ENCODE measurements at places on chromosomes 3 and 15.

DNA sequence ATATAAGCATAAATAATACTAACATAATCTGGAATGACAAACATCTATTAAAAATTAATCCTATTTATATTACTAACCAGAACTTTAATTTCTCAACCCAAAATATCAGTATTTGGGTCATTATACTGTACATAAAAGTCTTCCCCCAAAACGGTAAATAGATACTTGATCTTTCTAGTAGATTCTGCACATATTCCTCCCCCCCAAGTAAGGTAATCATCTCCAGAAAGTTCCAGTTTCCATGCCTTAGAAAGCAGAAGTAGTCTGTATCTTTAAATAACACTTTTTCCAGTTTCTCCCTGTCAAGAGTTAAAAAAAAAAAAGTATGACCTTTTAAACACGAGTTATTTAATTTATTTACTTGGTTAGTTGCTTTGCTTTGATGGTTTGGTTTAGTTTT is 150.7 kb upstream of the MB21D2 start:
- DNase-seq: no peak

GRCh38 chr3:7728566-7729519 is 772.8 kb upstream of the LMCD1 start:
- DNase-seq: no peak

DNA sequence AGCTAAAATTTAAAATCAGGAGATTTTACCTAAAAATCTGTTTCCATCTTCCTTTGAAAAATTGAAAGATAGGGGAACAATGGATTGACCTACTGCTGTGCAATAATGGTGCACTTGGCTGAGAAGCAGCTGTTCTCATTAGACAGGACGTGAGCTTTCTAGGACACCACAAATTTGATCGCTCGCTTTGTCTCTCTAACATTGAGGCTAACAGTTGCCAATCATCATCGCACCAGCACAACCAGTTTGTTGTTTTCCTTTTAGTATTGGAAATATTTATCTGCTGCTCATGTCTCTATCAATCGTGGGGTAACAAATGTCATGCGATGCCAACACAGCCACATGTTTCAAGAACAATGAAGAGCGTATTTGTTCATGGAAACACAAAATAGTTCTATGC is 228.8 kb upstream of the P2RY1 start:
- no peak for DNase-seq

- DNase-seq: no peak
Observed at GRCh38 chr15:66855041-66855440, 153.0 kb downstream of the SMAD6 start.

GRCh38 chr15:80503319-80503952 is 99.3 kb downstream of the ARNT2 start:
- no peak for DNase-seq

DNA sequence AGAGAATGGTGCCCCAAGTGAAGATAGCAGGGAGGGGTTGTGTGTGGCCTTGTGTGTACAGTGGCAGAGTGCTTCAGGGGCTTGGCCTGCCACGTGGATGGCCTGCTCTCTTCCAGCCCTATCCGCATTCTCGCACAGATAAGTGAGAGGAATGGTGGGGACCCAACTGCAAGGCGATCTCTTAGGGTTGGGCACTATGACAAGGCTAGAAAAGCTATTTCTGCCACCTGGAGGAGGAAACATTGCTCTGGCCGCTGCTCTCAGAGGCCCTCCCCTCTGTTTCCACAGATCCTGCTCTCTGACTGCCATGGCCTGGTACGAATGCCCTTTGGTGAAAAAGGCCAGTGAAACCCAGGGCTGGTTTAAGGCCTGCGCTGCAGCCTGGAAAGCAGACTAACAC is 20.6 kb downstream of the EEFSEC start:
- no peak for DNase-seq

- no peak for DNase-seq
Observed at GRCh38 chr15:77546050-77546501, 86.6 kb downstream of the LINGO1 start.

- DNase-seq: no peak
Observed at GRCh38 chr15:83322061-83322460, 37.6 kb upstream of the BNC1 start.

GRCh38 chr3:65376426-65376825 is 662.3 kb downstream of the MAGI1 start:
- DNase-seq: no peak

GRCh38 chr3:53885239-53885638 is 3.3 kb upstream of the ACTR8 start:
- no peak for DNase-seq

DNA sequence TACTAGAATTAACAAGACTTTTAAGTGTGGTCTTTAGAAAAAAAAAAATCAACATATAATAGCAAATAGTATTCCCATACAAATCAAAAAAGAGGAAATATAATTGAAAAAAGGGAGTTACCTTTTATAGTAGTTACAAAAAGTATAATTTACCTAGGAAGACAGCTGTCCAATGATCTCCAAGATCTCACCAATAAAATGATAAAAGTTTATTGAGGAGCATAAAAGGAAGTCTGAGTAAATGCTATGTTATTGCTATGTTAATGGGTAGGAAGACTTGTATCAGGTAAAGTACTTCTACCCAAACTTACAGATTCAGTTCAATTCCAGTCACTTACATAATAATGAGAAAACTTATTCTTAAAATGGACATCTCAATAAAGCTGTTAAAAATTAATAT is 379.0 kb upstream of the TPM1 start:
- DNase-seq: no peak

DNA sequence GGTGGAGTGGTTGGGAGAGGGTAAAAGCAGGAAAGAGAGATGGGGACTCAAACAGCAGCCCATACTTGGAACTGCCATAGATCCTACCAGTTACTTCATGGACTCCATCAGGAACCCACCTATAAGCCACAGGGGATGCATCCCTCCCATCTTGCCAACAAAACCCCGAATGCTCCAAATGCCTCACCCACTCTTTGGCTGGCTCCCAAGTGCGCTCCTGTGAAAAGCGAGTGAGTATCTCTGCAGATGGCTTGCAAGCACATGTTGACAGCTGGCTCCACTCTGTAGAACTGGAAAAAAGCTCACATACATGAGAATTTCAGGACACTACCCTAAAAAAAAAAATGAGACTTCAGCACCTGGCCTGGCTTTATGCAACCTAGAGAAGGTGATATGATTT is 151.0 kb downstream of the UBE3A start:
- DNase-seq: no peak

DNA sequence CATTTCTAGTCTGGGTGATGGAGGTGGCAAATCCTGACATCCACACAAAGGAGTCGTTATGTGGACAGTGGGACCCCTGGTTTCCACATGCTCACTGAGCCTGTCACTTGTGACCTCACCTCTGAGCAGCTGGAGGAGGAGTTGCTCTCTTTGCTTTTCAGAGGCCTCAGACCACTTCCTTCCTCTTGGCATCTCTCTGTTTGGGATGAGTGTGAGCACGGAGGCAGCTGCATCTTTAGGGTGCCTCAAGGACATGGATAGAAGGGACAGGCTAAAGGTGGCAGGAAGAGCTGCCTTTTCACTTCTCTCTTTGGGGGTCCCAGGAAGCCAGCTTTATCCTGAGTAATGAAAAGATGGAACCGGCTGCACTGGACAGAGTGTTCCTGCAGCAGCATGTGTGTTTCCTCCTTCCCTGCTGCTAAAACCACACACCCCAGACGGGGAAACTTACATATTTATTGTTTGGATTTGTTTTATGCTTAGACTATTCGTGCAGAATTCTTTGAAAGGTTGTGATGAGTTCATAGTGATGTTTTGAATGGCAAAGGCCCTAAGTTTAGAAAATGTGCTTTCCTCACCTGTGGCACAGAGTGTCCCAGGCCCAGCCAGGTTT is 31.8 kb downstream of the GPR171 start:
- DNase-seq: no peak

DNA sequence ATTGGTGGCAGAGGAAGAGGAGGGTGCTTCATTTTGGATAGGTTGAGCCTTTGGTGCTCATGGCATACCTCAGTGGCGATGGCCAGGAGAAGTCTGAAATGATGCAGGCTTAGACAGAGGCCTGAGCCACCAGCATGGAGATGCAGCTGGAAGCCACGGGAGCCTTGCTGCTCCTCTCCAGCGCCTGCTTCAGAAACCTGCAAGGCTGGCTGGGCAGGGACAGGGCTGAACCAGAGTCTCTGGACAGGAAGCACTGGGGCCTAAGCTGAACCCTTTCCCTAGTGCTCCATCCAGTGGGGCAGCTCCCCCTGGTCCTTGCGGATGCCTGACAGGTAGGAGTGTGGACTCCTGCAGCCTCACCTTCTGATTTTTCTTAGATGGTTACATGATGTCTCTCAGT is 36.7 kb upstream of the ADCY5 start:
- no peak for DNase-seq

DNA sequence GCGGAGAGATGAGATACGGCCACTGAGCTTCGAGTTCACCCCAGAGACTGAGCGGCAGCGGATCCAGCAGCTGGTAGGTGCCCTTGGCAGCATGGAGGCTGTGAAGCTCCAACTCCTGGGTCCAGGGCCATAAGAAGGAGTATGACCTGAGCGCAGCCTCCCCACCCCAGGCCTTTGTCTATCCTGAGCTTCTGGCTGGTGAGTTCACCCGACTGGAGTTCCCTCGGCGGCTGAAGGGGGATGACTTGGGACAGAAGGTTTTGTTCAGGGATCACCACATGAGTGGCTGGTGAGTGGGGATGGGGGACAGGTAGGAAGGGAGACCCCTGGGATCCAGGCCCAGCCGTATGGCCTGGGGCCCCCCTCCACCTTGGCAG is 2.6 kb downstream of the PPM1M start:
- no peak for DNase-seq

DNA sequence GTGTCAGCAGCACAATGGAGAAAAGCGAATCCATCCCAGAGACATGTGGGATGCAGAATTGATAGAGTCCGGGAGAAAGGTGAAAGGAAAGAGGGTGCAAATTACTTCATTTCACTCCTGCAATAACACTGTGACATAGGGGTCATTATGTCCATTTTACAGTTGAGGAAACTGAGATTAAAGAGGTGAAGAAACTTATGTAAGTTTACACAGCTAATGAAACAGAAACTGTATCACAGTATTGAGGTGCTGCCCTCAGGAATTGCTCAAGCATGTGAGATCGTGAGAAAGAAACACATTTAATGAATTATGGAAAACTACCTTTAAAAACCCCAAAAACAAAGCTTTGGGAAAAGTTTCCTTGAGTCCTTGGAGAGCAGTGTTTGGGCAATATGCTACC is 103.6 kb upstream of the PFN2 start:
- no peak for DNase-seq

GRCh38 chr3:140628606-140629005 is 49.3 kb upstream of the TRIM42 start:
- DNase-seq: no peak

DNA sequence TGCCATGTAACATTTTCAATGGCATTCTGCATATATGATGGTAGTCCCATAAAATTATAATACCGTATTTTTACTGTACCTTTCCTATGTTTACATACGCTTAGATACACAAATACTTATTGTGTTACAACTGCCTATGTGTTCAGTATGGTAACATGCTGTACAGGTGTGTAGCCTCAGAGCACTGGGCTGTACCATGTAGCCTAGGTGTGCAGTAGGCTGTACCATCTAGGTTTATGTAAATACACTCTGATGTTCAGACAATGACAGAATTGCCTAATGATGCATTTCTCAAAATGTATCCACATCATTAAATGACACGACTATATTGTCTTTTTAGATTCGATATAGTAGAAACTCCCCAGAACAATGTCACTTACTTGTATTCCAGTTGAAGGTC is 22.7 kb downstream of the CD80 start:
- DNase-seq: no peak

DNA sequence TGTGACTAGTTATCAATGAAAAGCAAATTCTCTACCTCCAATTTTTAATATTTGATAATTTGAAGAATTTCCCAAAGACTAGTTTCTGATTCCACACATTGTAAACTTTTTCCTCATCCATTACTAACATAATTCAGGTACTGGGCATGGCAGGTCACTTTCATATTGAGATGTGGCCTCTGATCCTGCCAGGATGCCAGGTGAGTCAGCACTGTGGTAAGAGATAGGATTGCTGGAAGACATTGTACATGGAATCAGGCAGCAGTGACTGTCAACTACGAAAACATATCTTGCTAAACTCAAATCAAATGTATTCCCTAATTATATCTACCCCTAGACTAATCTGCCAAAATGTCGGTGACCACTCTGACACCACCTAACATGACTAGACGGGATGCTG is 33.2 kb upstream of the POU1F1 start:
- no peak for DNase-seq

DNA sequence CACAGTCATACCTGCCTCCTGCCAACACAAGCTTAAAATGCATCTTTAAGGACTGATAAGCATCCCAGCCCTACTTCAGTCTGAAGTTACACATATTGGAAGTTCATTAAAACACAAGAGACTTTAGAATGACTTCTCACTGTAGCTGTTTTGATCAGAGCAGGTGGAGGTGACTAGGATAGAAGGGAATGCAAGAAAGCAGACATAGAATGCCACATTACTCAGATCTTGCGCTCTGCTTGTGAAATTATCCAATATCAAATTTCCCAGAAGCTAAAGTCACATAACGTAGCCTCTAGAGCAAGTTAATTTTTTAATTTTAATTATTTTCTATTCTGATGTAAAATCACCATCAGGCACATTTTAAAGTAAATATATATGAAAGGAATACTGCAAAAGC is 306.5 kb downstream of the PLOD2 start:
- DNase-seq: no peak

GRCh38 chr3:197907196-197907595 is 42.8 kb upstream of the RPL35A start:
- DNase-seq: no peak

- DNase-seq: no peak
Observed at GRCh38 chr15:40082195-40082883, 26.3 kb downstream of the BMF start.

GRCh38 chr3:179286331-179286730 is 35.4 kb upstream of the KCNMB3 start:
- no peak for DNase-seq

- no peak for DNase-seq
Observed at GRCh38 chr3:84538597-84538996, 420.2 kb upstream of the CADM2 start.

DNA sequence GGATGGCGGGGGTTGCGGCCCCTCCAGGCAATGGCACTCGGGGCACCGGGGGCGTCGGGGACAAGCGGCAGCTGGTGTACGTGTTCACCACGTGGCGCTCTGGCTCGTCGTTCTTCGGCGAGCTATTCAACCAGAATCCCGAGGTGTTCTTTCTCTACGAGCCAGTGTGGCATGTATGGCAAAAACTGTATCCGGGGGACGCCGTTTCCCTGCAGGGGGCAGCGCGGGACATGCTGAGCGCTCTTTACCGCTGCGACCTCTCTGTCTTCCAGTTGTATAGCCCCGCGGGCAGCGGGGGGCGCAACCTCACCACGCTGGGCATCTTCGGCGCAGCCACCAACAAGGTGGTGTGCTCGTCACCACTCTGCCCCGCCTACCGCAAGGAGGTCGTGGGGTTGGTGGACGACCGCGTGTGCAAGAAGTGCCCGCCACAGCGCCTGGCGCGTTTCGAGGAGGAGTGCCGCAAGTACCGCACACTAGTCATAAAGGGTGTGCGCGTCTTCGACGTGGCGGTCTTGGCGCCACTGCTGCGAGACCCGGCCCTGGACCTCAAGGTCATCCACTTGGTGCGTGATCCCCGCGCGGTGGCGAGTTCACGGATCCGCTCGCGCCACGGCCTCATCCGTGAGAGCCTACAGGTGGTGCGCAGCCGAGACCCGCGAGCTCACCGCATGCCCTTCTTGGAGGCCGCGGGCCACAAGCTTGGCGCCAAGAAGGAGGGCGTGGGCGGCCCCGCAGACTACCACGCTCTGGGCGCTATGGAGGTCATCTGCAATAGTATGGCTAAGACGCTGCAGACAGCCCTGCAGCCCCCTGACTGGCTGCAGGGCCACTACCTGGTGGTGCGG is 1.9 kb downstream of the CHST2 start:
- DNase-seq: no peak

Data from cortex of kidney (tissue), 1 donor.